ENCODE measurements at places on chromosomes 11 and 22.

DNA sequence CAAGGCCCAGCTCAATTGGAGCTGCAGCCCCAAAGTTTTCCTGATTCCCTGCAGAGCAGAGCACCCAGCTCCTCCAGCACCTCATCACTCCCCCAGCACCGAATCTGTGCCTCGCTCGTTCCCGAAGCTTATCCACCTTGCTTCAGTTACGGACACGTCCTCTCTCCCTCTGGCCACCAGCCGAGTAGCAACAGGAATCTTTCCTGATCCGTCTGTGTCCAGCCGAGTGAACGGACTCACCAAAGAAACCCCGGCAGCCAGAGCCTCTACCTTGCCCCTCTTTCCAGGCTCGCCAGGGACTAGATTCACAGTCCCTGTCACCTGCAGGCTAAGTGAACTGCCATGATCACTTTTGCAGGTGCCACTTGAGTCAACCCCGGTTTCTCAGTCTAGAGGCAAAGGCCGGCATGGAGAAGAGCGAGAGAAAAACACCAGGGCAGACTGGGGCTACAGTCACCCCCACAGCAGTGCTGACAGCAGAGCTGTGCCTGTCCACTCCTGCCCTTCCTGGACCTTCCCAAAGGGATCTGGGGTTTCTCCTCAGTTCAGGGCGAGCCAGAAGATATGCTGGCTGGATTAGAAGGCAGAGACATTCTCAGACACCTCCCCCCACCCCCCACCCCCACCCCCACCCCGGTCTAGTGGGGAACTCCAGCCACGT is 32.3 kb downstream of the BID start:
- DNase-seq = no peak

GRCh38 chr11:111429066-111429506 is 50.0 kb upstream of the POU2AF1 start:
- no peak for DNase-seq

- peak; percentile 16 for DNase-seq
These were observed 340.7 kb downstream of the LARGE1 start for GRCh38 chr22:33579448-33580093.

GRCh38 chr22:24166811-24167210 is 14.5 kb upstream of the SUSD2 start:
- DNase-seq = no peak

GRCh38 chr11:9576701-9577381 is 3.4 kb downstream of the WEE1 start:
- DNase-seq = no peak
